NCI-H2081 (cell line): ENCODE measurements at places on chromosomes 5 and 9.

DNA sequence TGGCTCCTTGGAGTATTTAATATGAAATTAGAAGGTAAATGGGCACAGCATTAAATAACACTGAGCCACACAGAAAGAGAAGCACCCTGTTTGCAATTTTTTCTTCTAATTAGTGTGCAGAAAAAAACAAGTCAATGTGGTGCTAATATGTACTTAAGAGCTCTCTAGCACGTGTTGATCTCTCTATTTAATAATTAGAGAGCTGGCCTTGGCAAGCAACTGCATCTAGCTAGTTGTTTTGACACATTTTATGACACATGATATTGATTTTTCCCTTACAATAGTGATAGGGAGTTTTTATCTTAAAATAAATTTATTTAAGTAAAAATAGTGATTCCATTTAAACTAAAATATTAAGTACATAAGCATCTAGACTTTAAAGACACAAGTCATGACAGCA, 54.5 kb upstream of the NUDT12 start:
- DNase-seq, result no peak

GRCh38 chr5:138954257-138955012, 79.3 kb upstream of the LRRTM2 start:
- peak; percentile 62 for DNase-seq

- DNase-seq, result no peak
Observed at GRCh38 chr5:31811210-31811609, 172.3 kb downstream of the PDZD2 start.

- DNase-seq, result no peak
Observed at GRCh38 chr9:98236901-98237487, 18.5 kb downstream of the TBC1D2 start.

GRCh38 chr9:105114964-105115728, 129.3 kb upstream of the SLC44A1 start:
- no peak for DNase-seq

DNA sequence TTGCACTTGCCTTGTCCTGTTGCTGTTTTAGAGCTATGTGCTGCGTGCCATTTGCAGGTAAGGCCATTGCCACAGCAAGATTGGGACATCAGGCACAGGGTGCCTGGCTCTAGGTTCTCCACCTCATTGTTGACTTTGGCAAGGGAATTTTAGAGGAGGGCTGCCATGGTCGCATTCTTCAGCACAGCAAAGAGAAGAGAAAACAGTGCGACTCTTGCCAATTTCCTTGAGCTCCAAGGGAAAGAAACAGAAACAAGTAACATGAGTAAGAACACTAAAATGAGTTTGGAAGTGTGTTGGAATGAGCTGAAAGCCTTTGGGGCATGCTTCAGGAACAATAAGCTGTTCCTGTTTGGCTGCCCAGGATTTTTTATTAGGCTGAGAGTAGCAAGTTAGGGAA, 188.1 kb upstream of the IL12B start:
- no peak for DNase-seq

GRCh38 chr5:142821733-142822487, 51.7 kb downstream of the ARHGAP26 start:
- no peak for DNase-seq

- no peak for DNase-seq
Observed at GRCh38 chr9:120522558-120522957, 57.4 kb downstream of the CDK5RAP2 start.

GRCh38 chr5:94028001-94028400, 286.6 kb upstream of the POU5F2 start:
- no peak for DNase-seq

DNA sequence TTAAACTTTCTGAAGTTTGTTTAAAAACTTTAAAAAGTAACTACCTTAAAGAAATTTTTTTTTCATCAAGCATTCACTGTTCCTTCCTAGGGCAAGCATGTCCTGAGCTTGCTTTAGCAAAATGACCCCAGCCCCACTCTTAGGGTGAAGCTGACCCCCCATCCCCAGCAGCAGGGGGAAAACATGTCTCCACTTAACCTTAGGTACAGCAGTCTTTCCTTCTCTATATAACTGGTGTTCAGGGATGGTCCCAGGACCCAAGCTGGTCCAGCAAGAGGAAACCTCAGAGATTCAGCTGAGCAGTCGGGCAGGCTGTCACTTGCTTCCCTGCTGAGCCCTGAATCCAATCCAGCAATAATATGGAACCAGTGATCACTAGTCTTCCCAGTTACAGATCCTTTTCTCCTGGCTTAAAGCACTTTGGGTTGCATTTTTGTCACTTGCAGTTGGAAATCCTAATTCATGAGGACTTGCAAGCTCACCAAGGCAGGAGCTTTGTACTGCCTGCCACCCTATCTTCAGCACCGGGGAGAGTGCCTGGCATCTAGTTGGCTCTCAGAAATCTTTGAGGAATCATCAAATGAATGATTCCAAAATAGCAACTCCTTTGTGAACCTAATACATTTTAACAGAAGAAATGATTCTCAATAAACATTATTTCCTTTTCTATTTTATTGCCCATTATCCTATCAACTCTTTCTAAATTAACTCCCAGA, 91.2 kb downstream of the FSTL4 start:
- no peak for DNase-seq

DNA sequence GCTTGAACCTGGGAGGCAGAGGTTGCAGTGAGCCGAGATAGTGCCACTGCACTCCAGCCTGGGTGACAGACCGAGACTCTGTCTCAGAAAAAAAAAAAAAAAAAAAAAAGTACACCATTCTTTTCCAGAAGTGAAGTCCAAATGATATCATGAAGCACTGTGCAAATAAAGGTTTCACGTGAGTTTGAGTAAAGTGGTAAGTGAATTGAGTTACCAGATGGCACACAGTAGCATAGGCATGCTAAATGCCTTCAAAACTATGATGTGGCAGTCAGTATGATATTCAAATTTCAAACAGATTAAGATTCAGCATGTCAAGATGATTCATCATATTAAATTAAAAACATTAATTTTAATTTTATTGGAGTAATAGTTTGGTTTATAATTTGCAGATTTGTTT, 195.2 kb downstream of the TAF11L14 start:
- DNase-seq, result no peak

DNA sequence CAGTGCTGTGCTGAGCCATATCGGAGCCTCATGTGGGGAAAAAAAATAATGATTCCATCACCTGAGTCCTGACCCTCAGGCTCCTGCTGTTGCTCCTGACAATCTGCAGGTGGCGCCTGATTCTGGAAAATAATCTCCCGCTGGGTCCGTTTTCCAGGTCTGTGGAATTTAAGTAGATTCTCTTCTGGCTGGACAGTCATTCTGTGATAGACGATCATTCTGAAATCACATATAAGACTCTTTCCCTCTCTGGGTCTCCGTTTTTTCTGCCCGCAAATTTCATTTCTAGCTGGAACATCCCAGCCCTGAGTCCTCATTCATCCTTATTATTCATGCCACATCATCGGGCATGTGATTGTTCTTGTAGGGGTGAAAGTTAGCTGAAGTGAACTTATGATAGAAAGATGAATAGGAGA, 22.1 kb upstream of the STXBP1 start:
- peak; percentile 57 for DNase-seq

- no peak for DNase-seq
Observed at GRCh38 chr5:73030995-73031394, 75.2 kb downstream of the FCHO2 start.

DNA sequence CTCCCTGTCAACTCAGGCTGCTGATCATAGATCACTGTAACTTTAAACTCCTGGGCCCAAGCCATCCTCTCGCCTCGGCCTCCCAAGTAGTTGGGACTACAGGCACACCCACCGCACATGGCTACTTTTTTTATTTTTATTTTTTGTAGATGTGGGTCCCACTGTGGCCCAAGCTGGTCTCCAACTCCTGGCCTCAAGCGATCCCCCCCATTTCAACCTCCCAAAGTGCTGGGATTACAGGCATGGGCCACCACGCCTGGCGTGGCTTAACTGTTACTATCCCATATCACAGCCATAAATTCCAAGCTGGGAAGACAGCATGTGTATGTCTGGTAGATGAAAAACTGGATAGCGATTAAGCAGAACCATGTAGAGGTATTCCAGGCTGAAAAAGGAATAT, 1.0 kb downstream of the HDAC3 start:
- no peak for DNase-seq

DNA sequence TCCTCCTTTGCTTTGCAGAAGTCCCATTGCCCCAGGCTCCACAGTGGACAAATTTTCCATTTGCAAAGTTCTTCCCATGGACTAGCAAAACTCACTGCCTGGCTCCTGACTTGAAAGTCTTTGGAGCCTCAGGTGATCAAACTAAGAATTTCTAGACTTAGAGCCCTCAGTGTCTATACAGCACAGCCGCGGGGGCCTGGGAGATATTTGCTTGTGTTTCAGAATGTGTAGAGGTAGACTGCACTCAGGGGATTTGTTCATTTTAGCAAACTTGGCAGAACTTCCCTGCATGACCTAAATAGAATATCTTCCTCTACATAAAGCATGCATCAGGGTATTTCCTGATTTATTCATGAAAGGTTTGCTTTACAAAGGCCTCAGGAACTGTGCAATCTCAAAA, 384.2 kb upstream of the ZNF462 start:
- DNase-seq, result no peak

DNA sequence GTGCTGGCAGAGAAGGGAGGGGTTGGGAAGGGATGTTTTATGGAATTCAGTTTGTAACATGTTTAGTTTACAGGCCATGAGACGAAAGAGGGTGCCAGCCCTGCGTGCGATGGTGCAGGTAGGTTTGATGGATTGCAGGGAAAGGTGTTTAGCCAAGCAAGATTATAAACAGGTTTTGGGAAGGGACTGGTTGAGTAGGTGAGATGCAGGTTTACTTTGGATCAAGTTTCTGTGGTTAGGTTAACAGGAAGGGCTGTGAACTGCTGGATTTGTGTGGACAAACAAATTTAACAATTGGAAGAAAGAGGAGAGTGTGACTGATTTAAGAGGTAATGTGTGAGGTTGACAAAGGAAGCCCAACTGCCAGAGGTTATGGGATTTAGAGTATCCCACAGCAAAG, 32.6 kb upstream of the GPX3 start:
- peak; percentile 8 for DNase-seq

- DNase-seq, result no peak
Observed at GRCh38 chr9:89080193-89080592, 88.9 kb downstream of the S1PR3 start.

DNA sequence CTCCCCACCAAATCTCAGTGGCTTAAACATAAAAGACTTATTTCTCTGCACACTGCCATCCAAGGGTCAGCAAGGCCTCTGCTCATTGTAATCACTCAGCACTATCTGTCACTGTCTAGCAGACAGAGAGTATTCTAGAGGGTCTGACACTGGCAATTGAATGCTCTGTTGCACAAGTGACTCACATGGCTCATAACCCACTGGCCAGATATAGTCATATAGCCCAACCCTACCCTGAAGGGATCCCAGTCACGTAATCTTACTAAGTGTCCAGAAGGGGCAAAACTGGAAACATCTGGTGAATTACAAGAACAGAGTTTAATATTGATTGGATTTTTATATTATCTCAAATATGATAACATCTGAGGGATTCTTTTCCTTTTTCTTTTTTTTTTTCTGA, 80.7 kb downstream of the TSSK1B start:
- DNase-seq, result no peak

- DNase-seq, result no peak
Observed at GRCh38 chr5:158116965-158117364, 258.0 kb upstream of the CLINT1 start.

DNA sequence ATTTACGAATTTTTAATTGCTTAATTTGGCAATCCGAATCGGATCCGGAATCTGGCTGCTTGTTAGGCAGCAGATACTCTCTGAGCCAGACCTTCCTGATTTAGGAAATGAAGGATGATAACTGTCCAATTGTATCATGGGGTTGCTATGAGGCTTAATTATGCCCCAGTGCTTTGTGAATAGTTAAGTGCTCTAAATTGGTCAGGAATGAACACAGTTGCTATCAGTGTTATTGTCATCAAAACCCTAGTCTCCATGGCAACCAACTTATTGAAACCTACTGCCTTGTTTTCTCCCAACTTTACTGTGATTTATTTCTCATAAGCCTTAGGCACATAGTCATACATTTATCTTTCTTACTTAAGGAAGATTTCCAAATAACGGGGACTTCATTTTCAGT, 47.9 kb downstream of the MAMDC2 start:
- DNase-seq, result peak; percentile 94

GRCh38 chr5:121156565-121156964, 692.5 kb downstream of the PRR16 start:
- DNase-seq, result no peak

- no peak for DNase-seq
Observed at GRCh38 chr5:18420711-18421110, 786.5 kb downstream of the TAF11L14 start.

- no peak for DNase-seq
Observed at GRCh38 chr9:135526089-135526729, 5.0 kb downstream of the LCN1 start.

GRCh38 chr5:107389130-107389774, 281.5 kb downstream of the EFNA5 start:
- peak; percentile 63 for DNase-seq

DNA sequence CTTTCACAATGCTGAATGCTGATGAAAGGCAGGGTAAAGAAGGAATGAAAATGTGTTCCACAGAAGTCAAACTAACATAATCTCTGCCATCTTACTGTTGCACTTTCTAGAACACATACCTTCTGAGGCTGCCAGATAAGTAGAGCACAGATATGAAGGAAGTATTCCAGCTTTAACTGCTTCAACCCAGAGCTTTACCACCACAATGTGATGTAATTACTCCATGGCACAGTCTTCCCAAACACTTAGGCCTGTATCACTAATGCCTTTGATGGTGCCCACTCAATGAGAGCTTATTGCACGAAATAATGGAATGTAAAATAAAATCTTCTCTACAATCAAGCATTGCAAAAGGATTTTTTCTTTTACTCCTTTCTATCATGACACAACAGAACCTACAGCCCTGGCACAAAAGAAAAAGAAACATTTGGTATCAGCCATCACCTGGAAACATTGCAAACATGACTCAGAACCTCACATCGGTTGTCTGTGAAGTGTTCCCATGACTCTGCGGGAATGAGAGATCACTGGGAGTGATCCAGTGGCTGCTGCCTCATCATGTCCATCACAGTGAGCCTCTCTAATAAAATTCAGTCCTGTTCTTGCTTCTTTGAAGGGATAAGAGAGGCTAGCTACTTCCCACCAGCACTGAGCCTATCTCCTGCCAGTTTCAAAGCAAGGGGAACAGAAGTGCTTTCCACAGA, 385.8 kb downstream of the EFNA5 start:
- no peak for DNase-seq

- DNase-seq, result peak; percentile 49
Observed at GRCh38 chr9:137763271-137763955, 114.2 kb upstream of the CACNA1B start.

- DNase-seq, result no peak
Observed at GRCh38 chr5:78076351-78076750, 218.1 kb downstream of the AP3B1 start.

DNA sequence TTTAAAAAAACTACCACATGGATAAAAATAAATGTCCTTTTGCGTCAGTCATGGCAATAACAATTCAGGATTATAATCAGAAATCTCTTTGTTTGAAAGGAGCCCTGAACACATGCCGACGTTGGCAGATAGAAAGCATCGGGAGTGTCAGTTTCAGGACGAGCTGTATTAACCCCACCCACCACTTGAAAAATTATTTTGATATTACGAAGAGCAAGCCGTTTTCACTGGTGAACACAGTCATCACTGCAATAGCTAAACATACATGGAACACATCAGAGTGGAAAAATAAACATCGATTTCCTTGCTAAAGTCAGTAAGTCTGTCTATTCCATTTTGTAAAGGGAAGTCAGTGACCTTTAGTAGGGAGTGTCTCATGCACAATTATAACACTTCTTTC, 266.4 kb upstream of the FBXL7 start:
- DNase-seq, result no peak
